ENCODE measurements at places on chromosomes 5 and 9. TPM values are rescaled to one million over a fixed set of nuclear protein-coding genes. Genes with fewer than 3 reads are reported as not detected.

- peak; percentile 54 for DNase-seq
Measured at GRCh38 chr5:140114341-140115185, 654 bp downstream of the PURA start.

DNA sequence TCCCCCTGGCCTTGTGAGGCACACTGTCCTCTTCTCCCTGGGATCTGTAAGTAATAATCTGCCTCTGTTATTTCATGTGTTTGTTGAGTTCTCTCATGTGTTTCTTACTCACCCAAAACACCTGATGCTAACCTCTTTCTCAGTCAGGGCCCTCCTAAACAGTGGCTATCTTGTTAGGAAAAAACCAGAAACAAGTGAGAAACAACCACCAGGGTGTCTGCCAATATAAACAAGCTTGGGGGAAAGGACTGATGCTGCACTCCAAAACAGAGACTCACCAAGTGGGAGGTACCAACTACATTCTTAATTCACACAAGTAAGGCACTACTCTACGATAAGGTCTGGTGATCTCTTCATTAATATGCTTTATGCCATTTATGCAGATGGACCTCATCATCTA lies 564.4 kb downstream of the SEMA5A start:
- peak; percentile 39 for DNase-seq

- DNase-seq: peak; percentile 30
Measured at GRCh38 chr9:100525563-100525962, 52.3 kb upstream of the CAVIN4 start.

DNA sequence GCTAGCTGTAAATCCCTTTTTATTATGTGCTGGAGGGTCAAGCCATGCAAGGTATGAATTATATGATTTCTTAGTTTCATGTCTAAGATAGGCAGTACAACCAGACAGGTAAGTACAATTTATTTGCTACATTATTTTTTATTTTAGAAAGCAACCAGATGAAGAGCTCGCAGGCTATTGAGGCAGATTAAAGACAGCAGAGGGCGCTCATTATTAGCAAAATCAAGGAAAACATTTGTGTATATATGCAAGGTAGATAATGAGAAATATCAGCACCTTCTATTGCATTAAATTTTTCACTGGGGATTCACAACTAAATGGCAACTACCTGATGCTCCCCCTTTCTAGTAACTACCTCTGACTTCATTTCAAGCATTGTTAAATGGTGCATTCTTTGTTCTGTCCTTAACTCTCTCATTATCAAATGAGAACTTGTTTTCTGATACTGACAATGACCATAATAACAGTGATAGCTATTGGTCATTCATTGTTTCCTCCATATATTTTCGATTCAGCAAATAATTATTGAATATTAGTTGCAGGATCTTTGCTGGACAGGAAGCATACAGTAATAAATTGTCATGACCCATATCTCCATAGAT lies 8.6 kb downstream of the SCGB3A2 start:
- DNase-seq: peak; percentile 6

DNA sequence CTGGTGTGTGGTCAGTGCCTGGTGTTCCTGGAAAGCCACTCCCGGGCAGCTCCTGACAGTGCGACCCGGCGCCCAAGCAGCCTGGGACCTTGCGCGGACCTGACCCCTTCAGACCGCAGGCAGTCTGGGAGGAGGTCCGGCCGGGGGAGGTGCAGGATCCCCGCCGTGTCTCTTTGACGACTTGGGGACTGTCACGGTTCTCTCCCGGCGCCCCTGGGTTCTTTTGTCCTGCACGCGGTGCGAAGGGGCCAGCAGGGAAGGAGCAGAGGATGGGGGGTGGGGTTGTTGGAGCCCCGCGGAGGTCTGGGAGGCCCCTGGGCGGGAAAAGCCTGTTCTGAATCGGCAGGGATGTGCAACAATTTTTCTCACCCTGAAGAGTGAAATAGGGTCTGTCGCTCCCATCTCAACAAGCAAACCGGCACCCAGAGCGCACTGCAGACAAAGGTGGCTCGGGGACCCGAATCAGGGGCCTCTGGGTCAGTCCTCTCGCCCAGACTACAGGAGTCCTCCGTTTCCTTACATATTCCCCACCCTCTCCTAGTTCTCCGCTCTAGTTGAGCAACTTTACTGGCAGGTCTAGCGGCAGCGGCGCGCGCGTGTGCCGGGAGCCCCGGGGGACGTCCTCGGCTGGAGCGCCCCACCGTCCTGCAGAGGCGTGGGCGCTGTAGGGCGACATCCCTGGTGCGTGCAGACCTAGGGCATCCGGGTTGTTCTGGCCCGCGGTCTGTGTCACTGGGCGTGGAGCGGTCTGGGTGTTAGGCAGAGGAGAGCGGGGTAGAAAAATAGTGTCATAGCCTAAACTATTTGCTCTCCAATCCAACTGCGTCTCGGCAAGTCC lies 1.2 kb downstream of the VCAN start:
- peak; percentile 65 for DNase-seq

DNA sequence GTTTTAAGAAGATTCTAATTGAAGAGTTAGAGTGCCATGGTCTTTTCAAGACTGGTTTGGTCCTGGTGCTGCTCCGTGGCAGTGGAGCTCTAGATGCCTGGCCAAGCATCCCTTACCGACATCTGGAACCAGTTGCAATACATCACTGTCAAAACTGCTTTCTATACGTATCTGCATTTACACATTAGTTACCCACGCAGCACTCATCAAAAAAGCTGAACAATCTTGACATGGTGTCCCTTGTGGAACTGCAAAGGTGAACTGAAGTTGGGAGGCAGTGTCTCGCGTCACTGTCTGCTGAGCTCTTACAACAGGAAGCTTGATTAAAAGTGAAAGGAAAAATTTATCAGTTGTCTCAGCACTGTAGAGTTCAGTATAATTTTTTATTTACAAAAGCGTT lies 82.6 kb downstream of the PBX3 start:
- DNase-seq: no peak

DNA sequence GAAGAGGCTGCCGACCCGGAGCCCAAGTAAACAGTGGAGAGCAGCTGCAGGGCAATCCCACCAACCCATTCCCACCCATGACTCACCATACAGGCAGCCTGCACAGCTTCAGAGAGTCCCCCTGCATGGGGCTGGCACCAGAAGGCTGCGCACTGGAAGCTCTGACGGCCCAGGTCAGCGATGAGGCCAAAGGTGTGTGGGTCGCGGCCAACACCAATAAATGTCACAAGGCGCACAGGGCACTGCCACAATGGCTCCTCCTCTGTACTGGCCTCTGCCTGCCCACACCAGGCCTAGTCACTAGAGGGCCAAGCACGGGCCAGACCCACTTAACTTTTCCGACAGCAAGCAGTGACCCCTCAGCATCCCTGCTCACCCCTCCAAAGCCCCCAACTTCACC lies 3.0 kb upstream of the SRA1 start:
- no peak for DNase-seq

DNA sequence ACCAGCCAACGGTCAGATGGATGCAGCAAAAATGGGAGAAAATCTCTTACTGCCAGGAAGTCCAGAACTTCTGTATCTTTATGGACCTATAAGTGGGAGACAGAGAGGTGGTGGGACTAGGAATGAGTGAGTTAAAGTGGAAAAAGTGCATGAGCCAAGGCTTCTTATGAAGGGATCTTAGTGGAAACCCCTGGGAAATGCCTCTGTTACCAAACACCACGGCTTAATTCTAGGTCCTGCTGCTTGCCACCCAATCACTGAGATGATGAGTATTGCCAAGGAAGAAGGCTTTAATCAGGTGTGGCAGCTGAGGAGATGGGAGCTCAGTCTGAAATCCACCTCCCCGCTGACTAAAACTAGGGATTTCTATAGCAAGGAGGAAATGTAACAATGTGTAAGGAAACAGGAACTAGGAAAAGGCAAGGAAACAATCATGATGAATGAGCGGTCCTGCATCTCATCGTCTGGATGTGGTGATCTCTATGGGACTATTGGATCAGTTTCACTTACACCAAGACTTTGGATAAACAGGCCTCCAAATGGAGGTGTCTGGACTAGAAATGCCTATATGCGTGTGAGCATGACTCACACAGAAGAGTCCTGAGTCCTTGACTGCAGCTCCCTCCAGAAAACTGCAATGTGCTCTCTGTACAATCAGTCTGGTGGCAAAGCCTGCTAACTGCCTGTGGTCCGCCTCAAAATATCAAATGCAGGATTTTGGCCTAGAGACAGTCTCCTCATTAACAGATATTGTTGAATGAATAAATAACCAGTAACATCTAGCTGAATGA lies 98.2 kb upstream of the PRR16 start:
- DNase-seq: peak; percentile 39

GRCh38 chr9:103183701-103184171 lies 188.6 kb downstream of the CYLC2 start:
- DNase-seq: no peak

- DNase-seq: no peak
Measured at GRCh38 chr9:121210536-121210935, 8.9 kb upstream of the RAB14 start.

GRCh38 chr5:53249529-53250200 lies 140.1 kb upstream of the MOCS2 start:
- peak; percentile 91 for DNase-seq

GRCh38 chr9:18037981-18038380 lies 436.0 kb upstream of the ADAMTSL1 start:
- no peak for DNase-seq

DNA sequence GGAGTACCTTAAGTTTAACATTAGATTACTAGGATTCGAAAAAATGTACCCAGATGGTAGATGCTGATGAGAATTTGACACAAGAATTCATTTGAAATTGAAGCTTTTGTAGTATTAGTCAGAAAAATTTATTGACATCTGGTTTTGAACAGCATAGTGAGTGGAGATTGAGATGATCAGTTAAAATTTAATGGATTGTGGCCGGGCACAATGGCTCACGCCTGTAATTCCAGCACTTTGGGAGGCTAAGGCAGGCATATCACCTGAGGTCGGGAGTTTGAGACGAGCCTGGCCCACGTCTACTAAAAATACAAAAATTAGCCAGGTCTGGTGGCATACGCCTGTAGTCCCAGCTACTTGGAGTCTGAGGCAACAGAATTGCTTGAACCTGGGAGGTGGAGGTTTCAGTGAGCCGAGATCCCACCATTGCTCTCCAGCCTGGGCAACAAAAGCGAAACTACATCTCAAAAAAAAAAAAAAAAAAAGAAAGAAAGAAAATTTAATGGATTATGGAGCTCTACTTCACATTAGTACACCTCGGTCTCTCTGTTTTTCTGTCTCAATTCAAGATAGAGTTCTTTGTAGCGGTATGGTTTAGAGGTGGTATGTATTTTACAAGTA lies 21.0 kb downstream of the NDFIP1 start:
- no peak for DNase-seq

DNA sequence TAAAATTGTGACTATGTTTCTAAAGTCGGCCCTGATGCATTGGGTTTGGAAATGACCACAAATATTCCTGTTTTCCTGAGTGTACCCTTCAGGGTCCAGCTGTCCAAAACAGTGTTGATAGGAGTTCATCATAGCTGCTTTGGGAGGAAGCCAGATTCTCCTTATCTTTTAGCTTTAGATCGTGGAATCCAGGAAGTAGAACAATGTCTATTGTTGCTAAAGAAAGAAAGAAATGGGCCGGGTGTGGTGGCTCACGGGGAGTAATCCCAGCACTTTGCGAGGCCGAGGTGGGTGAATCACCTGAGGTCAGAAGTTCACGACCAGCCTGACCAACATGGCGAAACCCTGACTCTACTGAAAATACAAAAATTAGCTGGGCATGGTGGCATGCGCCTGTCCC lies 9.5 kb downstream of the CAVIN4 start:
- peak; percentile 86 for DNase-seq

- DNase-seq: no peak
Measured at GRCh38 chr5:164651546-164652275, 1146.3 kb downstream of the MAT2B start.

DNA sequence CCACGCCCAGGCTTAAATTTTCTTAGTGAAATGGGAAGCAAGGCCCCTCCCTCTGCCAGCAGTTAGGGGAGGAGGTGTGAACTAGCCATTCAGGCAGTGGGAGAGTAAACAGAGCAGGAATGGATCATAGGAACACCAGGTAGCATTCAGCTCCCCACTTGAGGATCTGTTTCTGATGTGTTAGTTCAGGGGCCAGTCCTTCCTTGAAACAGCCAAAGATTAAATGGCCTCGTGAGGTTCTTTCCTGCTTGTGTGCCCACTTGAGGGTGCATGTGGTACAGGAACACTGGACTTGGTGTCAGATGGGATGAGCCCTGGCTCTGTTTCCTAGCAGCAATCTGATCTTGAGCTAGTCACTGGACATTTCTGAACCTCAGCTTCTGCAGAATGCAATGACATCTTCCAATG lies 21.2 kb downstream of the FAXDC2 start:
- peak; percentile 57 for DNase-seq

GRCh38 chr5:140628711-140629110 lies 4.3 kb downstream of the CD14 start:
- no peak for DNase-seq

DNA sequence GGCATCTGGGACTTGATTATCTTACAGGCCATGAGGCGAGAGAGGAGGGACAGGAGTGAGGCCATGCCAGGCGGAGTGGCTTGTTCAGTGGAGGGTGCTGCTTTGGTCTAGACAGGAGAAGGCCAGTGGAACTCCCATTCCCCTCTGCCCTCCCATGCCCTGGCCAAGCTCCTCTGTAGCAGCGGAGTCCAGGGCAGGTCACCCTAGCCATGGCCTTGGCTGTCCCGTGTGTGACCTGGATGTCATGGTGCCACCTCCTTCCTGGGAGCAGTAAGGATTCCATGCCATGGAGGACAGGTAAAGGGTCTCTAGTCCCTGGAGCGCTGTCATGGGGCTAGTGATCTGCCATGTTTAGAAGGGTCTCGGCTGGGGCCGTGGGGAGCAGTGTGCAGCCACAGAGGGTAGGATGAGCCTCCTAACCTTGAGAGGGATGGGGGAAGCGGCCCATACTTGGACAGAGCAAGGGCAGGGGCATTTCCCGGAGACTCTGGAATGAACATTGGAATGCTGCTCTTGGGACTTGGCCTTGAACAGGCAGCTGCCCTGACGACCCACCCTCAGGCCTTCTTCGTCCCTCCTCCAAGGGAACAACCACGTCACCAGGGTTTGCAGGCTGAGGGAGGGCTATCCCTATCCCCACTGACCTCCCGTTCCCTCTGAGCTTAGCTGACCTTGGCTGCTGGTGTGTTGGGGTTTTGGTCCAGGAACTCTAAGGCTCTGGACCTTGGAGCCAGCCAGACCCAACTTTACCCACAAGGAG lies 100.4 kb downstream of the DAB2IP start:
- DNase-seq: no peak

- peak; percentile 37 for DNase-seq
Measured at GRCh38 chr5:175464074-175464941, 14.1 kb upstream of the SFXN1 start.

- DNase-seq: peak; percentile 45
Measured at GRCh38 chr5:164191240-164191639, 685.8 kb downstream of the MAT2B start.

- peak; percentile 46 for DNase-seq
Measured at GRCh38 chr9:73437758-73438157, 286.1 kb downstream of the ANXA1 start.

ANKRA2 gene
- 15.5 TPM for total RNA-seq

GABRA1 gene
- not detected for total RNA-seq

ARHGEF37 gene
- 0.11 TPM for total RNA-seq

PLEKHG4B gene
- 0.38 TPM for total RNA-seq

STKLD1 gene
- 1.4 TPM for total RNA-seq

SPATA31C1 gene
- not detected for total RNA-seq

BASP1 gene
- 164 TPM for total RNA-seq
